Cardiac muscle cell (in vitro differentiated cells and primary cell): ENCODE measurements at places on chromosomes 12 and 14.
A peak's percentile ranks its signal among the peaks of the same experiment; 100 is the strongest.

DNA sequence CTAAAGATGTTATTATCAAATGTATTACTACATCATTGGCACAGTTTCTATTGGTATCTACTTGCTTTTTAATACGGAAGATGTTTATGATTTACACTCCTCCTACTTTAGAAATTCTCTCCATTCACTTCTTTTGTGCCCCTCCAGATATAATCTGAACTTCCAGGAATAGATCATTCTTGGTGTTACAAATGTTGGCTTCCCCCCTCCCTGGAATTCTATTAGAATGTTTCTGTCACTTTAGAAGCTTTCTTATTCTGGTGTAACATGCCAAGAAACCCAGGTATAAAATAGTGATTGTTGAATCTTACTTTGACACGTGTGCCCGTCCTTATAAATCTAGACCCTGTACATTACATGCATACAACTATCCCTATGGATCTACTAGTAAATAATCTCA, 1.2 kb upstream of the WDR20 start:
- no peak for DNase-seq

- no peak for DNase-seq
These were observed 68.0 kb upstream of the DICER1 start for GRCh38 chr14:95225251-95225887.

DNA sequence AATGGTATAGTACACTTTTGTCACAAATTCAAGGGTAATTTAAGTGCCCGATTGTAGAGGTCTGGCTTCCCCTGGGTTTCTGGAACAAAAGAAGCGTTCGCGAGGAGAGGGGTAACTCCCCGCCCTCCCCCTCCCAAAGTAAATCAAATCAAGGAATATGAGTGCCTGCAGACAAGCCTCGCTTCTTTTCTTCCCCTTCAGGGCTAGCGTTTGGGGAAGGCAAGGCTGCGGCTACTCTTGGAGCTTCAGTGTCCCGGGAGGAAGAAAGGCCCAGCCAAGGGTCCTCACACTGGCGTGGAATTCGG, 456 bp upstream of the TMPO start:
- DNase-seq: no peak

GRCh38 chr12:16474801-16475200, 127.4 kb downstream of the MGST1 start:
- no peak for DNase-seq

DNA sequence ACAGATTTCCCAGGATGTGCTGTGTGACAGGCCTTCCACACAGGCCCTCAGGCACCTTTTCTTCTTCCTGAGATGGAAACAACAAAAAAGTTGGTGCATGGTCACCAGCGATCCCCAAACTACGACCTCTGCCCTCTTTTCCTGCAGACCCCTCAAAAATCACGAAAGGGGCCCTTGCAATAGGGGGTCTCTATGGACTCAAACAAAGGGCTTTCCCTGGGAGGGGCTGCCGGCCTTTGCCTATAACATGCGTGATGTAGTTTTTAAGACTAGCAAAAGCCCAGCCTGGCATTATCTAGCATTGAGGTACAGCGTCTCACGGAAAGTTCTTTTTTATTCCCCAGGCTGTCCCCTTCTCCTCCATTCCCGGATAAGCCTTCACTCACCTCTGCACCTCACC, 71.2 kb downstream of the DIO3 start:
- no peak for DNase-seq

- DNase-seq: peak; percentile 63
These were observed 59.0 kb downstream of the CLMN start for GRCh38 chr14:95260537-95261361.

DNA sequence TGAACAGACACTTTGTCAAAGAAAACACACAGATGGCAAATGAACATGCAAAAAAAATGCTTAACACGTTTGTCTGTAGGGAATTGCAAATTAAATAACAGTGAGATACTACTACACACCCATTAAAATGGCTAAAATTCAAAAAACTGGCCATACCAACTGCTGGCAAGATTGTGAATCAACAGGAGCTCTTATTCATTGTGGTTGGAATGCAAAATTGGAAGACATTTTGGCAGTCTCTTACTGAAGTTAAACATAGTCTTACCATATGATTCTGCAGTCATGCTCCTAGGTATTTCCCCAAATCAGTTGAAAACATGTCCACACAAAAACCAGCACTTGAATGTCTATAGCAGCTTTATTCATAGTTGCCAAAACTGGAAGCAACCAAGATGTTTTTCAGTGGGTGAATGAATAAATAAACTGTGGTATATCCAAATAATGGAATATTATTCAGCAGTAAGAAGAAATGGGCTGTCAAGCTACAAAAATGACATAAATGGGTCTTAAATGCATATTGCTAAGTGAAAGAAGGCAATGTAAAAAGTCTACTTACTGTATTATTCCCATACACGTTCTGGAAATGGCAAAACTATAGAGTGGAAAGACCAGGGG, 91.4 kb downstream of the PLEKHA5 start:
- no peak for DNase-seq

- no peak for DNase-seq
These were observed 27.1 kb downstream of the DCP1B start for GRCh38 chr12:1977109-1977508.

DNA sequence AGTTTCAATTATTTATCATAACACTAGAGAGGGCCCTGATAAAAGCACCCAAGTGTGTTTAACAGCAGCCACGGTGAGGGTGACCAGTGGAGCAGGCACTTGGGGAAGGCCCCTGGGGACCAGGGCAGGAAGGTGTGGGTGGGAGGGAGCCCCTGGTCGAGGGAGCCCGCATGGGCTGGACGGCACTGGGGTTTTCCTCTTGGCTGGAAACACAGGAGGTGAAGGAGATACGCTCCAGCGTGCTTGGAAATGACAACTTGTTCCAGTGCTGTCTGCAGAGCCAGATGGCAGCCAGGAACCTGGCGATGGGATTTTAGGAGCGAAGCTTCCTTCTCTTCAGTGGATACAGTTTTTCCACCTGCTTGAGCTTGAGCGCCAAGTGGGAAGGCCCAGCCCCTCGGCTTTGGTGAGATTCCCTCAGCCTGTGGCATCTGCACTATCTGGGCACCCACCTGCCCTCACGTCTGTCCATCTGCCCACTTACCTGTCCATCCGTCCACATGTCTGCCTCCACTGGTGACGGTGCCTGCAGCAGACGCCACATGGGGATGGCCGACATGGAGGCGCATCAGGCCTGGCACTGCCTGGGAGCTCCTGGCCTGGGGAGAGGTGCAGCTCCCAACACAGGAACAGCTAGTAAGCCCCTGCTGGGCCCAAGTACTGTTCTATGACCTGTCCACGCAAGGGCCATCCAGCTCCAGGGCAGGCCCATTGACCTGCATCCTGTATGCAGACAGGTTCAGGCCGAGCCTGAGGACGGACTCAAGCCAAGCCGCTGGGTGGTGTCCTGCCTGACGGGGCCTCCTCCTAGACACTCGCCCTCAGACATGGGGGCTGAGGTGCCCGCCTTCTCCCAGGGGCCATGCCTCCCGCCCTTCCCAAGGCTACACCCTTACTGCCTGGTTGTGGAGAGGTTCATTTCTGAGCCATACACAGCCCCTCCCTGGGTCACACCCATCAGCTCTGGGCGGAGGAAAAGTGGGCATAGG, 192.2 kb upstream of the C14orf180 start:
- DNase-seq: no peak

DNA sequence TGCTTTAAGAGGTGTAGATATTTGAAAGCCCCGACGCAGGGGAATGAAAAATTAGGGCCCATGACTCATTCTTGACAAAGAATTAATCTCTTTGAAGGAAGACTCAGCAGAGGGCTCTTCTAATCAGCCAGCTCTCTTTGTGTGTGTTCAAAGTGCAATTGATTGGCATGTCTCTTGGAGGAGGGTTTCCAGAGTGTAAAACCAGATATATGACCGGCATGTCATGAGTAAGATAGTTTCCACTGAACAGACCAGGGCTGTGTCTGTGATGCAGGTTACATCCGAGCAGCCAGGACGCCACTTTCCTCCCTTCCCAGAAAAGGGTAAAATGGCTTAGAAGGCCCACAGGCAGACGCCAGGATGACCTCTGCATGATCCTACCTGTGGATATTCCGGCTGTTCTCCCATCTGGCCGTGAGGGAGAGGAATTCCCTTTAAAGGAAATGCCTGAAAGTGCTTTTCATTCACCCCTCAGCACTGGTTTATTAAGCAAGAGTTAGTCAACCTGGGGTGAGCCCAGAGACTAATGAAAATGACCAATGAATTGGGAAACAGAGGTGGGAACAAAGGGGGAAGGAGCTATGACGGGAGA, 7.2 kb upstream of the KRT75 start:
- no peak for DNase-seq

DNA sequence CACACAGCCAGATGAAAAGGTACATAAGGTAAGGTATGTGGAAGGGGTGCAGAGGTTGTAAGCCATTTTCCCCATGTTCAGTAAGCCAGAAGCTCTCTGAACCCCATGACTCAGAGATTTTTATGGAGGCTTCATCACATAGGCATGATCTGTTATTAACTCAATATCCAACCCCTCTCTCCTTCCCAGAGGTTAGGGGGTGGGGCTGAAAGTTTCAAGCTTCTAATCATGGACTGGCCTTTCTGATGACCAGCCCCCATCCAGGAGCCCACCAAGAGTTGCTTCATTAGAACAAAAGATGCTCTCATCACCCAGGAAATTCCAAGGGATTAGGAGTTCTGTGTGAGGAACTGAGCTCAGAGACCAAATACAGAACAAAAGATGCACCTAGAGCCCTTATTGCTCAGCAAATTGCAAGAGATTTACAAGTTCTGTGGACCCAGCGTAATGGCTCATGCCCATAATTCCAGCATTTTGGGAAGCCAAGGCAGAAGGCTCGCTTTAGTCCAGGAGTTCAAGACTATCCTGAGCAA, 103.2 kb upstream of the DAAM1 start:
- DNase-seq: no peak

DNA sequence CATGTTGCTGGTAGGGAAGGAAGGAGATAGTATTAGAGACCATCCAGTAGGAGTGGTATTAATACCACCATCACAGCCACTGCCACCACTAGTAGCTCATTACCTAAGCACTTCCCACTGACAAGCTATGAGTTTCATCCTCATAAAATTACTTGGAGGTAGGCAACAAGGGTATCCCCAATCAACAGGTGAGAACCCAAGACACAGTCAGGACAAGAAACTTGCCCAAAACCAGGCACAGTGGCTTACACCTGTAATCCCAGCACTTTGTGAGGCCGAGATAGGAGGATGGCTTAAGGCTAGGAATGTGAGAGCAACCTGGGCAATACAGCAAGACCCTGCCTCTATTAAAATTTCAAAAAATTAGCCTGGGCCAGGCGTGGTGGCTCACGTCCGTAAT, 5.5 kb downstream of the ADCY6 start:
- DNase-seq: no peak

DNA sequence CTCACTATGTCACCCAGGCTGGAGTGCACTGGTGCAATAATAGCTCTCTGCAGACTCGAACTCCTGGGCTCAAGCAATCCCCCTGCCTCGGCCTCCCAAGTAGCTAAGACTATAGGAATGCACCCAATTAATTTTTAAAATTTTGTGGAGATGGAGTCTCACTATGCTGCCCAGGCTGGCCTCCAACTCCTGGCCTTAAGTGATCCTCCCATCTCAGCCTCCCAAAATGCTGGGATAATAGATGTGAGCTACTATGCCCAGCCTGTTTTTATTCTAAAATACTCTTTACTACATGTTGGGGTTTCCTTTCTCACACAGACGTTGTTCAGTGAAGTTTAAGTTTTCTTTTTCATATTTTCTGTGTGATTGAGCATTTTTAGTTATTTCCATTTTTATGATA, 60.9 kb upstream of the DUSP6 start:
- no peak for DNase-seq

- DNase-seq: no peak
These were observed 58.2 kb downstream of the FBXW8 start for GRCh38 chr12:116968986-116969385.

GRCh38 chr14:55580470-55581341, 699 bp downstream of the KTN1 start:
- peak; percentile 48 for DNase-seq

- DNase-seq: no peak
These were observed 5.1 kb upstream of the SIX1 start for GRCh38 chr14:60654334-60654821.

DNA sequence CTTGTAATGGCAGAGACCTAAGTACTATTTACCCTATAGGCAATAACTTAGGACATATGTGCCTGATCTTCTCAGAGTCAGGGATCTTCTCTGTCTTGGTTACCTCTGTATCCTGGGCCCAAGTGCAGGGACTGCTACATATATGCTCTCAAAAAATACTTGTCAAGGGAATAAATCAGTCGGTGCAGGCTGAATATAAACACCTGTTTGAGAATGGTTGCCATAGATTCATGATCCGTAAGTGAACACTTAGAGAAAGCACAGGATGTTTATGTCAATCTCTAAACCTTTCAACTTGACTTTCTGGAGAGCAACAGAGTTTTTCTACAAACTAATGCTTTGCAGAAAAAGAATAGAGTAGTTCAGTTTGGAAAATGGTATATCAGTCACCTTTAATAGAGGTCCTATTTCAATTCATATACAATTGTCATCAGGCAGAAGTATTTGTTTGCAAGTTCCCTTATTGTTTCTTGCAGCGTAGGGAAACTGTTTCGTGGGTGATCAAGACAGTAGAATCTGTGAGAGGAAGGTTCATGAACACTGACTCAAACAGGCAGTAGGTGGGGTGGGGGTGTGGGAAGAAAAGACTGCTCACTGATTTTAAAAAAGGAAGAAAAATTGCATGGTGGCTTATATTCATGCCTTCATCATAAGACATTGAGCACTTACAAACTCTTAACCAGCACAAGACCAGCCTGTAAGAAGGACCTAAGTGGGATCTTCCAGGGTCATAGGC, 6.0 kb upstream of the UBE2N start:
- no peak for DNase-seq

DNA sequence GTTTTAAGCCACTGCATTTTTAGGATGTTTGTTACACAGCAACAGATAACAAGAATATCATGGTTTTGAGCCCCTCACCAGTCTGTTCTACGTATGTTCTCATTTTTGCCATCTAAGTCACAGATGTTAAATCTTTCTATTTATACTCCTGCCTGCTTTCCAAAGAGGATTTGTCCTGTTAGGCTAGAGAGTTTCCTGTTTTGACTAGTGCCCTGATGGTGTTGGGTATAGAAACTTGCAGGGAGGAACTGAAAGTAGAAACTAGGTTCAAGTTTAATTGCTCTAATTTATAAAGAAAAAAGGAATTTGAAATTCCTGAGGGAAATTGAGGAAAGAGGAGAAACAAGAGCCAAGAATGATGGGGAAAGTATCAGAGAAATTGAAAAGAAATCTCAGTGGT, 74.4 kb upstream of the COCH start:
- no peak for DNase-seq

- DNase-seq: peak; percentile 60
These were observed 19.9 kb downstream of the CDKN1B start for GRCh38 chr12:12736759-12737676.

GRCh38 chr12:108603743-108604142, 5.9 kb upstream of the TMEM119 start:
- no peak for DNase-seq

DNA sequence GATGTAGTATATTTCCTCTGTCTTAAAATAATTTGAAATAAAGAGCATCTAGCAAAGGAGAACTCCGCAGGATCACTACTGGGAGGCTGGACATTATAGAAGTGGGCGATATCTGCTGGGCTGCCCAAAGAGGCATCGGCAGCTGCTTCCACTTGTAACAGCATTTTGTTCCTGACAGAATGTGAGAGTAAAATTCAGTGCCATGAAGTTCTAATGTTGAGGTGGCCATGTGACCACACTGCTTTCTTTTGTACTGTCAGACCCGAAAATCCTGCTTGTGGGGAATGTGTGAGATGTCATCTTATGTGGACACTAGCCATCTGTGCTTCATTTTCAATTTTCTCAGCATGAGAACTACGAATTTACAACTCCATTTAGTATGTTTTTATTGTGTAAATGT, 151.9 kb downstream of the ACSS3 start:
- DNase-seq: no peak

GRCh38 chr14:77657280-77657679, 40.8 kb upstream of the SPTLC2 start:
- DNase-seq: no peak
